Mesenteric fat pad (tissue), 1 donor: ENCODE measurements at places on chromosomes 6 and 20. TPM values are rescaled to one million over a fixed set of nuclear protein-coding genes. Genes with fewer than 3 reads are reported as not detected.

The OOEP gene
- total RNA-seq: not detected

The EFCAB8 gene
- 0.39 TPM for total RNA-seq

The NNAT gene
- 27.3 TPM for total RNA-seq

The DEFB124 gene
- total RNA-seq: 1.7 TPM
